ENCODE measurements at places on chromosomes 3 and 15.
A peak's percentile ranks its signal among the peaks of the same experiment; 100 is the strongest.

DNA sequence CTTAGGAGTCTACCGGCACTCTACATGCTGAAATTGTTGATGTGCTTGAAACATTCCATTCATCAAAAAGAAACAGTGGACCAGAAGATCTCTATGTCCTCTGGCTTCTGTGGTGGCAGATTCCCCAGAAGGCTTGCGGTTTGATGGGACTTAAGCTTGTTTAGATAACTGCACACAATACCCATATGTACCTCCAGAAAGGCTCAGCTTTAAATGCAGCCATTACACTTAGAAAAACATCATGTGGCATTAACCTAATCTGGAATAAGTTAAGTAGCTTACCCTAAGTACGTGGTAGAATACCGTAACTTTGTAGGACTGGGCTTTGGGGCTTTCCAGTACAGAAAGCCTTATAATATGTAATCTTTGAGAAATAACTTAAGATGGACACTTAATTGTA lies 187.3 kb downstream of the RBMS3 start:
- DNase-seq, result no peak

DNA sequence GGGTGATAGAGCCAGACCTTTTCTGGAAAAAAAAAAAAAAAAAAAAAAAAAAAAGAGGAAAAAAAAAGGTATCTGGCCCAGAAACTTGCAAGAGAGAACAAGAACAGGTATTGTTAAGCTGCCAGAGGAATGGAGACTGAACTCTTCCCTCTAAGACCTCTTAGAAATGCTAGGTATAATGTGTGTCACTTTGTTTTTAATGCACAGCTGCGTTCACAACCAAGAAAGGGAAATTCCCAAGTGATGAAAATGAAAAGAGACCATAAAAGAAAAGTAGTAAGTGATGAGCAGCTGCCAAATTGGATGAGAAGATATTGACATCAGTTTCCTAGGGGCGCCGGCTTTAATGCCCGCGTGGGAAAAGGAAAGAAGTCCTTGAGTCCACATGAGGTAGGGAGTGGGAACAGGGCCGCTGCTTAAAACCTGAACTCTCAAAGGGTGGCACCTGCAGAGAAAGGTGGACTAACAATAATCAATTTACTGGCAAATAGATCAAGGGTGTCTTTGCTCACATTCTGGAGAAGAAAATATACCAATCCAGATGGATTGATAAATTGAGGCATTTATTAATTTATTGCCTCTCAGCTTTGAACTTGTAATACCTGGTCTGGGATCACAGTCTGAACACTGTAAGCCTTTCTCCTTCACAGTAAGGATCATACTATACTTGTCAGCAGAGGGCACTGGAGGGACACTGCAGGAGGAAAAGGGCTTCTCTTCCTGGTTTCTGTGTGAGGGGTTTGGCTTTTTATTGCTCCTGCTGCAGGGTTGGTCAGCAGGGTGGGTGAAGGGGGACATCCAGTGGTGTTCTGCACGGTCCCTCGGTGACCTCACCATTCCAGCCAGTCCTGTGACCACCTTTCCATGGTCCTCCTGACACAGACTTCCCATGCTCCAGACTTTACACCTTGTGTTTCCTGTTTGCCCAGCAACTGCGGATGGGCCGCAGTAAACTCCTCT lies 131.6 kb downstream of the AQP9 start:
- peak; percentile 66 for DNase-seq

DNA sequence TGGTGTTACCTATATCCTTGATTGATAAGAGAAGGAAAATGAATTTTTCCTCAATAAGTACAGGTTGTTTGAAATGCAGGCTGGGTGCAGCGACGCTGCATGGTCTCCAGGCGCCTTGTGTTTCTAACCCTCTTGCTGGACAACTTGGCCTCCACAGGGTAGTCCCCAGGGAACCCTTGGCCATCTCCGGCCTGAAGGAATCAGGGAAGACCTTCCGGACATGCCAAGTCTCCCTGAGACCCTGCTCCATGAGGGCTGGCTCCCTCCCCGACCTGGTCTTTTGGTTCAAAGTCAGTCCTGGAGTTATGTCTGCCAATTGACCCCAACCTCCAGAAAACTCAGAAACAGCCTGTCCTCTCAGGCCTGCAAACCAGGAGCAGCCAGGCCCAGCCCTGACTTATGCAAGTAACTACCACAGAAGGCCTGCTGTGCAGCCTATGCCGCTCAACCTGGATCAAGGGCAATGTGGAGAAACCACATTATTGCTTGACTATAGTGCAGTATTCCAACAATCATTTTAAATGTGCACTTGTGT lies 98.3 kb downstream of the LIPC start:
- DNase-seq, result no peak

GRCh38 chr15:25790000-25790660 lies 73.0 kb downstream of the ATP10A start:
- no peak for DNase-seq

GRCh38 chr3:78844307-78844706 lies 923.5 kb downstream of the ROBO1 start:
- DNase-seq, result no peak

DNA sequence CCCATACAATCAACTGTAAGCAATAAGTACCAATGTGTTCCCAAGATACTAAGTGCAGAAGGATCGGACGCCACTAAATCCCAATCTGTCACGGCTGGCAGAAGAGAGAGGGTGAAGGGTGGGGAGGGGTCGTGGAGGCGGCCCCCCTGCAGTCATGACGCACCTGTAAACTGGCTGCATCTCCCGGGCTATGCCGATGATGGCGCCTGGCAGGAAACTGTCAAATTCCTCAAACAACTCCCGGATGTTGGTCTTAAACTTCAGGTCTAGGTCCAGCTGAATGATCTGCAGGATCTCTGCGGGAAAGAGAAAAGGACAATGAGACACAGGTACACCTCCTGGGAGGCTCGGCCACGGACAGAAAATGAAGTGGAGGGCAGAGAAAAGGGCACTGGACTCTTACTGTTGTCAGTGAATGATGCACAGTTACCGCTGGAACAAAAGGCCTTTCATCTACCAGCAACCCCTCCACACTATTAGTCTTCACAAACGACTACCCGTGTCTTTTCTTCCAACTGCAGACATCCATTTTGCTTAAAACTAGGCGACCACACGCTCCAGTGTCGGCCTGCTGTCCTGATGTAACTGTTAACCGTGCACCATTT lies 114.6 kb downstream of the XXYLT1 start:
- DNase-seq, result no peak

DNA sequence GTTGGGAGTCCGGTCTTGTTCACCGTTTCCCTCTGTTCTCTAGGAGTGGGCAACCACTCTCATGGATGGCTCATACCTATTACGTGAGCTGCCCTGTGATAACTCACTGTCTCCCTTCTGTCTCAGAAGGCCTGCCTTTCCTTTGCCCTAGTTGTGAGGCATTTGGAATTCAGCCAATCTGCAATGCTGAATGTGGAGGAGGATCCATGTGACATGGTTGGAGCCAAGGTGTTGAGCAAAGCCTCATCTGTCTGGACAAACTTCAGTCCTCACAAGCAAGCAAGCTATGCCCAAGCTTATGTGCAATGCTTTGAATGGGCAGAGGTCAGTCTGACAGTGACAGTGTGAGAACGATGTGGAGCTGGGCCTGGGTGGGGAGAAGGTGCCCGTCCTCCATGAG lies 37.8 kb upstream of the ATP10A start:
- no peak for DNase-seq

Measured in AML-193 (cell line).